SK-N-DZ (cell line): ENCODE measurements at places on chromosomes 5 and 9.

GRCh38 chr9:18601026-18601425, 127.1 kb downstream of the ADAMTSL1 start:
- no peak for DNase-seq

DNA sequence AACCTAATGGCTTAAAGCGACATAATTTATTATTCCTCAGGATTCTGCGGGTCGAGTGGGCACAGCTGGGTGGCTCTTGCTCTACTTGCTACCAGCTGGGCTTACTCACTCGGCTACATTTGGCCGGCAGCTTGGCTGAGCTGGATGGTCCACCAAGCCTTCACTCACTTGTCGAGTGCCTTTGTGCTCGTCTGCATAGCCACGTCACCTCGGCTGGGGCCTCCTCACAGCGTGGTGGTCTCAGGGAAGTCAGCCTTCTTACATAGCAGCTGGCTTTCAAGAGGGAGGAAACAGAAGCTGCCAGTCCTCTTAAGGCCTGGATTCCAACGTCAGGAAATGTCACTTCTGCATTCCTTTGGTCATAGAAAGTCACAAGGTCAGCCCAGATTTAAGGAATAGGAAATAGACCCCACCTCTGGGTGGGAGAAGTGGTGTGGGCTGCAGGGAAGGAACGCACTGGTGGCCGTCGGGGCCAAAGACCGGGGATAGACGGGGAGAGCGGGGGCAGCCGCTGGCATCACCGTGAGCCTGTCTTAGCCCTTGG, 75.1 kb upstream of the RUFY1 start:
- no peak for DNase-seq

- no peak for DNase-seq
These were observed 24.9 kb downstream of the MELK start for GRCh38 chr9:36597412-36598178.

DNA sequence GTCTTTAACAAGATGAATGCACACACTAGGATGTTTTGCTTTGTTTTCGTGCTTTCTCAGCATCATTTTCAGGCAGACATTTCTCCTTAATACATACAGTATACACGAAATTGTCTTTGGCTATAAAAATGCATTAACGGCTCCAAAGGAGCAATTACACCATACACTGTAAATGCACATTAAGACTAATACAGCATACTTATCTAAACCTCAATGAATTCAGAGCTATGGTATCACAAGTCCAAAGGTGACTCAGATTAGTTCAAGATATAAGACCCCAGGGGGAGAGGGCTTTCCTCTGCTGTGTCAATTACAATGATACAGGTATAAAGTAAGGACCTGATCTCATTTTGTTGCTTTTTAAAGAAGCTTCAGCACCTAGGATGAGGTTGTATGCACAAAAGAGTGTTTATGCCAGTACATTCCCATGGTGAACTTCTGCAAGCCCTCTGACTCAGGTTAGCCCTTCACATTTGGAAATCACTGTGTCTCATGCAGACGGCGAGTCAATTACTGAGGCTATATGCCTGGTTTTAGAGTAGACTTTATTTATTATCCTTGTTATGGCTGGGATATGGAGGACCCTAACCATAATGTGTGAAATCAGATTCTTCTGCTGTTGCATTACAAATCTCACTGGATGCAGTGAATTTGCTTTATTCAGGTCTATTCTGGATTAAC, 233.3 kb downstream of the ZNF608 start:
- no peak for DNase-seq

DNA sequence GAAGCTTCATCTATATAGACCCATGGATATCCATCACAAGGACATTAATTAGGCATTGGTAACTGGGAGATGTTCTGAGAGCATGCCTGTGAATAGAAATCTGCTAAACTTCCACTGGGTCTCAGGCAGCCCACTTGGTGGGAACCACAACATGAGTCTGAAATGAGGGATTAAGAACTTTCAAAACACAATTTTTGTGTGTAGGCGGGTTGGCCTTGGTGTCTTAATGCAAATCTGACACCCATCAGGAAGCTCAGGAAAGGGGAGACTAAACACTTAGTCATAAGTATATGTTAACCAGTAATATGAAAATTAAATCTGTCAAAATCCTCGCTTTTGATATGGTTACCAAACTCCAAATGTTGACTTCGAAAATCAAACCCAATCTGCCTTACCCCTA, 113.2 kb downstream of the FANCC start:
- no peak for DNase-seq

DNA sequence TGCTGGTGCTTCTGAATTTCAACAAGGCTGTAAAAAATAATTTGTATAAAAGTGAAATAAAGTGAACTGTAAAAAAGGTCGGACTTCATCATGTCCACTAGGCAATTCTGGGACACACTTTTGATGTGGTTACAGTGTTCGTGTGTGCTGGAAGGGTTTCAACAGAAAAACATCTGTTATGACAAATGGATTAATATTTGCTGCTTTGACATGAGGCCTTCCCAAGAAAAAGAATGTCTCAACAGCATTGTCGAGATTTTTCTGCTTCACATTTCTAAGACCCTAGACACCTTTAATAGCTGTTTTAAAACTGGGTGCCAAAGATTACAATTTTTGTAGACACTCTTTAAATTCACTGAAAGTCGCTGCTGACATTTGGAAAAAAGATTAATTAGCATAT, 216.6 kb downstream of the SLC12A2 start:
- DNase-seq, result no peak
